HT-29 (cell line): ENCODE measurements at places on chromosomes 2 and 18.

DNA sequence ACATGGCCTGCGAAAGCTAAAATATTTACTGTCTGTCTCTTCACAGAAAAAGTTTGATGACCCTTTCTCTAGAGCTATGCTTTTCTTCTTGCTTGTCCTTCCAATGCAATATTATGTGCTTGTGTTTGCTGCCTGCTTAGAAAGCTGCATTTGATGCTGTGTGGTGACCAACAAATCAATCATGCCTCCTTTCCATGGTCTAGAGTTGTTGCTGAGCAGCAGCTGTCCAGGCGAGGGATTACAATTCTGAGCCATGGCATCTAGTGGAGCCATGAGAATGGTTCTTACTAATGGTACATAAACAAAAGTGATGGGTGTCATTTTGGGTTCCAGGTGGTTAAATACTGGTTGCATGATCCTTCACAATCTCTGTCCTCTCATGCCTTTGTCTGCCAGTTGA is 1142.1 kb downstream of the DPP10 start:
- DNase-seq, result no peak

DNA sequence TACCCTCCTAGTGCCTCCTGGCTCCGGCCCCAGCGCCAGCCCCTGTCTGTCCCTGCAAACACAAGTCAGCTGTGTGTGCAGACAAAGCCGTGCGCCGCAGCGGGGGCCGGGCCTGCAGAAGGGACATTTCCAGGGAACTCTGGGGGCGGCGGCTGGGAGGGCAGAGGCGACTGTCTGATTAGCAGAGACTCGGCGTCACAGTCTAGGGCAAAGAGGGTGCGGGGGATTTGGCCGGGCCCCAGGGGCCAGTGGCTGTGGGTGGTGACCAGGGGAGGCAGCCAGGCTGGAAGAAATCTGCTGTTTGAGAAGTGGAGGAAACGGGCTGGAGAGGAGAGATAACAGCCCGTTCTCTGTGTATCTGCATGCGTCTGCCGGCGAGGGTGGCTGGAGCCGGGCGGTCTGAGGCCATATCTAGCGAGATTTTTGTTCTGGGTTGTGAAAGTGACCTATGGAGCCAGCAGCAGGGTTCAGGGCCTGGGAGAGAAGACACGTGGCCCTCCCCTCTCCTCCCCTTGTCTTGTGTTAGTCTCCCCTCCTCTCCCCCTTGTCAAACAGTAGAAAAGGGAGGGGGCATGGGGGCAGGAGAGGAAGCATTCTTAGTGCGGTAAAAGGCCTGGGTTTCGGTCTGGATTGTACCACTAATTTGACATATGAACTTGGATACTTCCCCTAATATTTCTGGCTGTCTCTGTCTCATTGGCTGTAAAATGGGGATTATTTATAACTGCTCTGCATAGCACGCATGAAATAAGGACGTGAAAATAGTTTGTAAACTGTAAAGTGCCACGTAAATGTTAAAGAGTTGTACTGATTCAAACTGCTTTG is 169.4 kb downstream of the SMAD7 start:
- DNase-seq, result no peak

DNA sequence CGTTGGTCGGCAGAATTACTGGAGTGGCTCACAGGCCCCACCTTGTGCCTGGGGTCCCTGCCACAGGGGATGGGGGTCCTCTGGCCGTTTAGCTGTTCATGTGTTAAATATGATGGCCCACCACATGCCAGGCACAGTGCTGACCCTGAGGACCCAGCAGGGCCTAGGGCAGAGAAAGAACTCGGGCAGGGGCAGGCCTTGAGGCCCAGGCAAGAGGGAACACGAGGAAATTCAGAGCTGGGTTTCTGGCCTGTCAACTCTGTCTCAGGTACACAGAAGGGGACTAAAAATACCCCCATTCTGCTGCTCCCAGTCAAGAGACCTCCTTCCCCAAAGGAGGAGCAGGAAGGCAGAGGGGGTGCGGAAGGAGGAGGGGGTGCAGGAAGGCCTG is 66.2 kb downstream of the DNMT3A start:
- DNase-seq, result no peak

DNA sequence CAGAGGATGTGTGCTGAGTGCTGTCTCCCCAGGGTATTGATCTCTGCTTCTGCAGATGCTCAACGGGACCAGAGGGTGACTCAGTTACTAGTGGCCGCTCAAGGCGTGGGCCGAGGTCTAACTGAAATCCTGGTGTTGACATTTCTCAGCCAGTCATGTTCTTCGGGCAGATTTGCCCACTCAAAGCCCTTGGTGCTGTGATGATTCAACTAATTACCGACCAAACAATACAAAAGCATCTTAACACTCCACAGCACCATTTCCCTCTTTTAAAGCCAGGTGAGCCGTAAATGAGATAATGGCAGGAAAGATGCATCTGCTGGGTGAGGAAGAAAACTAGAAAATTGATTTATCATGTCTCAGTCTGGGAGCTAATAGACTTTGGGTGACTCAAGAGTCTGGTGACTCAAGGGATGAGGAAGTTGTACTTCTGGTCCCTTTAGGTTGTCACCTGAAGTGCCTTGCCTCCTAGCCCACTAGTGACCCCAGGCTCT is 32.7 kb upstream of the PRLH start:
- no peak for DNase-seq

GRCh38 chr2:10513201-10513600 is 65.1 kb upstream of the ODC1 start:
- no peak for DNase-seq

- DNase-seq, result no peak
These were observed 93.0 kb downstream of the PID1 start for GRCh38 chr2:229178117-229178516.
